H4 (cell line): ENCODE measurements at places on chromosomes 3 and 15.

GRCh38 chr3:195080571-195081151 lies 190.3 kb downstream of the XXYLT1 start:
- no peak for DNase-seq

DNA sequence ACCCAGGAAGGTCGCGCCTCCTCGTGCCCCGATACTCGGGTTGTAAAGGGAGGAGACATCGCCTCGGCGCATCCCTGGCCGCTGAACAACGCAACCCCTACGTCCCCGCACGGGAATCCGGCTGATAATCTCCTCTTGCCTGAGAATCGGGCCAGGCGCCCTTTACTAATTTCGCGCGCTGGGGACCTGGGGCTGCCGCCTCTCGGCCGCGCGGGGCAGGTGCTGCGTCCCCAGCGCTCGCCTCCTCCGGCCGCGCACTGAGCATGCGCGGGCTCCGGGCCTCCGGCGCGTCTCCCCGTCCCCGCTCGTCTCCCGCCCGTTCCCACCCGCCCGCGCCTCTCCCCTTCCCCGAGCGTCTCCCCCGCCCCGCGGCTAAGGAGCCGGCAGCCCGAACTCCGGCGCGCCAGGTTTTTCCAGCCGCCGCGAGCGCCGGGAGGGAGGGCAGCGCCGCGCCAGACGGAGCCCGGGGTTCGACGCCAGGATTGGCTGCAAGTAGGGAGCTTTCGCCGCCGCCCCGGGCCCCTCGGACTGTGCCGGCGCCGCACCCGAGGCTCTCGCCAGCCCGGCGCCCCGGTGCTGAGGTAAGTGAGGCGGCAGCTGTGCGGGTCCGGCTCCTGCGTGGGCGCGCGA lies at the start of gene CNTN4:
Gene CNTN4, plus strand, starts transcription at position 469 of the 630 bp plus-strand sequence.
- DNase-seq, result peak; percentile 25

- DNase-seq, result no peak
These were observed 2.8 kb downstream of the BCL2L10 start for GRCh38 chr15:52109559-52110451.

GRCh38 chr3:171251835-171252234 lies 208.4 kb downstream of the TNIK start:
- DNase-seq, result no peak

DNA sequence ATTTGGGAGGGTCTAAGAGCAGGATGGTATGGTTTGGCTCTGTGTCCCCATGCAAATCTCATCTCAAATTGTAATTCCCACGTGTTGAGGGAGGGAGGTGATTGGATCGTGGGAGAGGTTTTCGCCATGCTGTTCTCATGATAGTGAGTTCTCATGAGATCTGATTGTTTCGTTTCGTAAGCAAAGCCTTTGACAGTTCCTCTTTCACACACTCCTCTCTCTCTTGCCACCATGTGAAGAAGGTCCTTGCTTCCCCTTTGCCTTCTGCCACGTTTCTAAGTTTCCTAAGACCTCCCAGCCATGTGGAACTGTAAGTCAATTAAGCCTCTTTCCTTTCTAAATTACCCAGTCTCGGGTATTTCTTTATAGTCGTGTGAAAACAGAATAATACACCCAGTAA lies 553.7 kb downstream of the TAFA4 start:
- DNase-seq, result no peak

DNA sequence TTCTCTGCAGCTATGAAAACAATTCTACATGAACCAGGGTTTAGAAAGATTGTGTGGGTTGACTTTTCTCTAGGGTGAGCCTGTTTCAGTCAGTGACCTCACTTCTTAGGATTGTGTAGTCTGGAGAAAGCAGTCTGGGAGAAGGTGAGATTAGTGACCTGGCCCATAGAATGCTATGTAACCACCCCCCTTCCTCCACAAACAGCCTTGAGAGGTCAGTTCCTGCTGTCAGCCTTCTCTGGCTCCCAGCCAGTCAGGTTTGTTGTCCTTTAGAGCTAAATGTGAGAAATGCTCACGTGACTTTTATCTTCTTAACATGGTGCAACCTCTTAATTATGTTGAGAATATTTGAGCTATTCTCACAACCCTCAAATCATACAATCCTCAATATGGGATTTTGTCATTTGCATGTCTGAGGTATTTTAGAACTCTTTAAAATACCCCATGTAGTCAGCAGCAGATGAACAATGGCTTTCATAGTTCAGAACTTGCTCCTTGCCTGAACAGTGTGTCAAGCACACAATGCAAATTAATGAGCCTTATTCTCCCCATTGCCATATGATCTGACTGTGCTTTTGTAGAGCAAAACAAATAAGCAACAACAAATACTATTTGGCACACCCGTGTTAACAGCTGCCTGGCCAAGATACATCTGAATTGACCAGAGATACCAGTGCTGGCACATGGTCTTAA lies 311.6 kb downstream of the CNTN6 start:
- DNase-seq, result peak; percentile 5

DNA sequence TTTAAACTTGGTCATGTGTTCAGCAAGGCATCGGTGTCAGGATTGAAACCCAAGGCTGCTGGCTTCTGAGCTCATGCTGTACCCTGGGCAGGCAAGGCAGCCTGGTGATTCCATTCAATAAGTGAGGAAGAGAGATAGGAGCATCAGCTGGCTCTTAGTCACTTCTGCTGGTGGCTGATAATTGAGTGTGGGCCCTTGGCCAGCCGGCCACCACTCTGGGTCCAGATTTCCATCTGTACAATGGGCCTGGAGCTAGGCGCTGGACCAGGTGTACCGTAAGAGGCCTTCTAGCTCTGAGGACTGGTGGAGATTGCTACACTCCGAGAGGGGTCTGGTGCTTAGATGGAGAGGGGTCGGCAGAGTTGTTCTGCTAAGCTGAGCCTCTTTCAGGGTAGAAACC lies 4.3 kb downstream of the CD276 start:
- no peak for DNase-seq

- no peak for DNase-seq
These were observed 144.8 kb downstream of the NSMCE3 start for GRCh38 chr15:29124581-29125381.

DNA sequence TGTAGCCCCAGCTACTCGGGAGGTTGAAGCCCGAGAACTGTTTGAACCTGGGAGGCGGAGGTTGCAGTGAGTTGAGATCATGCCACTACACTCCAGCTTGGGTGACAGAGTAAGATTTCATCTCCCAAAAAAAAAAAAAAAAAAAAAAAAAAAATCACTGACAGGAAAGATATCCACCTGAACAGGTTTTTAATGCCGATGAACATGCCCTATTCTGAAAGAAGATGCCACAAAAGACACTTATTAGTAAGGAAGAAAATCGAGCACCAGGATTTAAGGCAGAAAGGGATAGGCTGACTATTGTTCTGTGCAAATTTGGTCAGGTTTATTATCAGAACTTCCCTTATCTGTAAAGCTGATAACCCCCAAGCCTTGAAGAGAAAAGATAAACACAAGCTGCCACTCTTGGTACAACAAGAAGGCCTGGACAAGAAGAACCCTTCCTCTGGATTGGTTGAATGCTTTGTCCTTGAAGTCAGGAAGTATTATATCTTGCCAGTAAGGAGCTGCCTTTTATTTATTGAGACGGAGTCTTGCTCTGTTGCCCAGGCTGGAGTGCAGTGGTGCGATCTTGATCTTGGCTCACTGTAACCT lies 2.7 kb upstream of the PARP16 start:
- DNase-seq, result no peak

GRCh38 chr3:39122813-39123212 lies 15.3 kb downstream of the TTC21A start:
- no peak for DNase-seq

DNA sequence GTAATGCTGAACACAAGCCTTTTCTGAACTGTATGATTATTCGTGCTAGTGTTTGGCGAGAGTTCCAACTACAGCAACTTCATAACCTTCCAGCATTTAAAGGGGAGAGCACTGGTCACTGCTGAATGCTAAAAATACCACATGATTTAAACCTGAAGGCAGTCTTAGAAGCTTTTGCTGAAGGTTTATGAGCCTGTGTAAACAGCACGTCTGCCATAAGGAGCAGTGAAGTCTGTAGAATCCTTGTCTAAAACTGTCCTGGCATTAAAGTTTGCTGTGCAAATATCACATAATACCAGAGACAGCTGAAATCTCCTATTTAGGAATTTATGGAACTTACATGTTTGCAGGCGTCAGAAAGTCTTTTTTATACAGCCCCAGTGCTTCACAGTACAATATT lies 5.9 kb downstream of the SATB1 start:
- DNase-seq, result no peak

GRCh38 chr3:135447483-135447882 lies 518.0 kb upstream of the PPP2R3A start:
- no peak for DNase-seq

DNA sequence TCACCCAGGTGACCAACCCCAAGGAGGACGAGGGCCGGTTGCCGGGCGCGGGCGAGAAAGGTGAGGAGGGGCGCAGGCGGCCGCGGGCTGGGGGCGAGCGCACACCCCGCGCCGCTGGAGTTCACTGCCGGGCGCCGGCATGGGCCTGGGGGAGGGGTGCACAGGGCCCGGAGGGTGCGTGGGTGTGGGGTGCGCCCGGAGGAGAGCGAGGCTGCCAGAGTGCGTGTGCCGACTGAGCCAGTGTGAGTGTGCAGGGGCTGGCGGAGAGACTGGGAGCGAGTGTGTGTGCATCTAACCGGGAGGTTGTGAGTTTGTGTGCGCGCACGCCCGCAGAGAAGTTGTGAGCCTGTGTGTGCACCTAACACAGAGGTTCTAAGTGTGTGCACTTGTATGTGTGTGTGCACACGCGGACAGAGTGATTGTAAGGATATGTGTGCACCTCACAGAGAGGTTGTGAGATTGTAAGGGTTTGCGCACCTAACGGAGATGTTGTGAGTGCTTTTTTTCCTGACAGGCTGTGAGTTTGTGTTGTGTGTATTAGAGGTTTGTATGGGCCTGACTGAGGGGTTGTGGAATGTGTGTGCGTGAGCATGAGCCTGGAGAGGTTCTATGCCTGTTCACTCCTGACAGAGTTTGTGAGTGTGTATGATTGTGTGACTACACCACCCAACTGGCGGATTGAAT lies 681 bp downstream of the CTDSPL start:
- DNase-seq, result no peak

DNA sequence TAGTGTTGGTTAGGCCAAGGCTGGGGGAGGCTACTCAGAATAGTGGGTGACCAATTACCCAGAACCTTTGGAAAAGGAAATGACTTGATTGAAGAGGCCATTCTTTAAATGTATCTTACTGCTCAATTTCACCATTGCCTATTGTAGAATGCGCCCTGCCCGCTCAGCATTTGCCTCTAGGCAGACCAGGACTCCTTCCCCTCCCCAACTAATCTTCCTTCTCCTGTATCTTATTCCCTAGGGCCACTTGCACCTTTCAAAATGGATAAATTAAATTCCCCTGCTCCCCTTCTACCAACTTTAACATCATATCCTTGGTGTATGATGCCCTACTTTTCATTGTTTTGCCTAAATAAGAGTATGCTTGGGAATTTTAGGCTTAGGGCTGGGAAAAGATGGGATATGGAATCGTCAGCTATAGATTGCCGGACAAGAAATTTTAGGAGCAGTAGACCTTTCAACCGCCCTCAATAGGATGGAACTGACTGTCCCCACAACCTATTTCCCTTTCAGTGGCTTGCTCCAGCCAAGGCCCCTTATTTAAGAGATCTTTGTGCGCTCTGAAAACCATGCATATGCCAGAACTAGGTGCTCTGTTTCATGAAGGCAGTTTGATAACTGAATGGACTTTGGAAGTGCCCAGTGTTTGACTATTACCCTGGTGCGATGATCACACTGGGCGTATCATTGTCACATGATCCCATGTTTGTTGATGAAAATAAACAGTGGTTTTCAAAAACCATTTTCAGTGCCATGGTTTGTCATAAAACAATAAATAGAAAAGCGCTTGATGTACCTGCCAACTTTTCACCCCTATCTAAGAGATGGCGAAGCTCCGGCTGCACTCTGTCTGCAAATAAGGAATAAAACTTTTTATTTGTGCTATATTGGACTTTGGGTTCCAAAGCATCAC lies 74.3 kb upstream of the TSEN2 start:
- DNase-seq, result no peak

DNA sequence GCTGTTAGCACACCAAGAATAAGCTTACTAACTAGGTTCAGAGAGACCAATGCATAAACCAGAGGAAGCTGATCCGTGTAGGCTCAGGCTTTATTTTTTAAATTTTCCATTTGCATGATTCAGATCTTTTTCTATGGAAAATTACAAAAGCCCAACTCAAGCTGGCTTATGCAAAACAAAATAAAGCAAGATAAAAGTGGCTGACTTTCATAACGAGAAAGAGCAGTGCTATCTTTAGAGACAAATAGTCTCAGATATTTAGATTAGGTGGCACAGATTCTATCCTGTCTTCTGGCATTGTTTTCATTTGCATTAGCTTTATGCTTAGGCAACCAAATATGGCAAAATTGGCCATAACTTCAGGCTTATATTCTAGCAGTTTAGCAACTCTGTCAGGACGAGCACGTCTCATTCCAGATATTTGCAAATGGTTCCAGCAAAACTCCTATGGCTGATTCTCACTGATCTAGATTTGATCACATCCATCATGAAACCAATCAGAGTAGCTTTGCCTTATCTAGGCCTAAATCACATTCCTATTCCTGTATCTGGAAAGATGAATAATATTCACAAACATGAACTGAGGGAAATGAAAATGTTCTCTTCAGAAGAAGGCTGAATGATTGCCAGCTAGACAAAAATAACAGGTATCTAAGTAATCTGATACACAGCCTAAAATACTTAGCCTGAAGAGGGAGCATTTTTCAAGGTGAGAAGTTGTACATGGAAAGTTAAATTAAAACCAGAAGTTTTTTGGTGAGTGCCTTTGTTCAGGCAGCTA lies 216.4 kb upstream of the DPPA4 start:
- DNase-seq, result no peak

- DNase-seq, result peak; percentile 14
These were observed 2.2 kb downstream of the ICE2 start for GRCh38 chr15:60476713-60477112.

DNA sequence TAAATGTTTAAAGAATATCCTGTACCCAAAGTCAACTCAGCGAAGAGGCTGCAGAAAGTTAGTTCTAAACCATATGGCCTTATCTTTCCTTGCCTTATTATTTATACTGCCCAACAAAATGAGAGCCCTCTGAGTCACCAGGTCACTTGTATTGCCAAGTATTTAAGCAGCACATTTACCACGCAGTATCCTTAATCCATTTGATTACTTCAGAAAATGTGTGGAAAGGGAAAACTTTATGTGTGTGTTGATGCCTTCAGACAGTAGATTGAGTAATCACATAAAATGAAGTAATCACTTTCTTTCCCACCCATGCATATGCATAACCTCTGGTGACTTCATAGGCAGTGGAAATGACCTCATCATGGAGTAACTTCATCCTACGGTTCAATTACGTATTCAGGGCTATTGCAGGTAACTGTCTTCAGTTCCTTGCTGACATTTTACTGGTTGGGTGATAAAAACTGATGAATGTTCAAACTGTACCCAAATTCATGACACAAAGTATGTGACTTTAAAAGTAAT lies 7.5 kb upstream of the CADPS start:
- DNase-seq, result peak; percentile 4
